ENCODE measurements at places on chromosomes 6 and 20.

DNA sequence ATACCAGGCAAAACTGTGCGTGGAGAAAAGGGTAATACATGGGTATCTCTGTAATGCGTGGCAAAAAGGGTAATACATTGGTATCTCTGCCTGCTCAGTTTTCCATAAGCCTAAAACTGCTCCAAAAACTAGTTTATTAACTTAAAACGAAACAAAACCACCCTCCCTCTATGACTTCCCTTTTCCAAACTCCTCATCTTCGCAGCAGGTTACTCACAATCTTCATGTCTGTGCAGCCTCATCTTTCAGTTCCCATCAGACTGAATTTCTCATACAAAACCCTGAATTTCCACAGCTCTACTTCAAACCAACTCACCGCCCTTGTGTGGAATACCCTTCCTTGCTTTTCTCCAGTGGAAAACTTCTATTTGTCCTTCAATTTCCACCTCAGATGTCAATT, 199.4 kb downstream of the PHACTR1 start:
- DNase-seq = no peak

DNA sequence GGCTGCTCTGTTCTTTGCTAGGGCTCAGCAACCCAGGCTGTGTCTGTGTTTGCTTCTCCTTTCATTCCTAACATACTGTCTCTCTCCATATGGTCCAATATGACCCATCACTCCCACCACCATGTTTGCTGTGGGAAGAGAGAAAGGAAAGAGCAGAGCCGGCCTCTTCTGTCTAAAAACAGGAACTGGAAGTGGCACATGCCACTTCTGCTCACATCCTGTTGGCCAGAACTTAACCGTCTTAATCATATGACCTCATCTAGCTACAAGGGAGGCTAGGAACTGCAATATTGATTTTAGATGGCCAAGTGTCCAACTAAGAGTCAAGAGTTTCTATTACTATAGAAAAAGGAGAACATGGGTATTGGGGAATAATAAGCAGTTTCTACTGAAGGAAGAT, 212.5 kb upstream of the CHD6 start:
- no peak for DNase-seq

GRCh38 chr20:23419995-23420901, 1.0 kb downstream of the NAPB start:
- DNase-seq = peak; percentile 81

- no peak for DNase-seq
Measured at GRCh38 chr20:53048387-53048786, 76.2 kb downstream of the TSHZ2 start.

- DNase-seq = no peak
Measured at GRCh38 chr6:7813704-7814103, 87.8 kb downstream of the BMP6 start.

DNA sequence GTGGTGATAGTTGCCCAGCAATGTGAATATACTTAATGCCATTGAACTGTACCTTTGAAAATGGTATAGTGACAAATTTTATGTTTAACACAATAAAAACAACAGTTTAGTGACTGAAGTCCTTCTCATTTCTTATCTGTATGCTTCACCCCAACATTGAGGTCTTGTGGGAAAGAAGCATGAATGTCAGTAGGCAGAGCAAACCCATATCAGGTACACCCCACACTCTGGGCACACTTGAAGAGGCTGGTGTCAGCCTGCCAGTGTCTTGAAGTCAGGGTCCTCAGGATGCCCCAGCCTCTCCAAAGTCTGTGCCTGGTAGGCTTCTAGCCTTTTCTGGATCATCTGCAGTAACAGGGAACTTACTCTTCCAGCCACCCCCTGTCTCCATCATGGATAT, 51.2 kb downstream of the CD164 start:
- DNase-seq = no peak

GRCh38 chr6:73624896-73625295, 28.9 kb downstream of the SLC17A5 start:
- no peak for DNase-seq

DNA sequence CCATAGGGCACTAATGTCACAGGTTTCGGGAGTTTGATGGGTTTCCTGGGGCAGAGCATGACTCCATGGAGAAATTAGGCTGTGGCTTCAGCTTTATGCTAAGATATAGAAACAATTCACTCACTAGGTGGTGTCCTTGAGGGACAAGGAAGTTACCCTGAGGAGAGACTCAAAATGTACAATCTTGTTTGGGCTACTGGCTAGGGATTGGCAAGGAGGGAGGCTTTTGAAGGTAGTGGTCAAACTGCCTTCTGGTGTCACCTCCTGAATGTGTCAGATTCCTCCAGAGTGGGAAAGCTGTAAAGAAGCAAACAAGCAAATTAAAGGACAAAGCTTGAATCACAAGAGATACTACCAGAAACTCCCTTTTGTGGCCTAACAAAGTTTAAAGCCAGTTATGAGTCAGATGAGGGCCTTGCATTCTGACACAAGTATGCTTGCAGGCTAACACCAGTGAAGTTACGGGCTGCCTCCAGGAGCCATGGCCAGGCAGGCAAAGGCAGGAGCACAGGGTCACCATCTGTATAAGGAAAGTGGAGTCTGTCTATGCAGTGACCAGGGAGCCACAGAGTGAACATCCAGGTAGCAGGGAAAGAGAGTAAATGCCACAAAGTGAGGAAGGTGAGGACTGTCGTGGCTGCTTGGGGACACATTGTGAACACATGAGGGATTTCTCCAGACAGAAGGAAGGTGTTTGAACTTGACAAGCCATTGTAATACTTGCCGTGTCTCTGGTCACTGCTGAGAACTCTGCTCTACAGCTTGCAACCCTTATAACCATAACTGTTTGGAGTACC, 107.7 kb upstream of the DTNBP1 start:
- no peak for DNase-seq

GRCh38 chr20:8844179-8844578, 224.7 kb upstream of the PLCB4 start:
- DNase-seq = no peak

DNA sequence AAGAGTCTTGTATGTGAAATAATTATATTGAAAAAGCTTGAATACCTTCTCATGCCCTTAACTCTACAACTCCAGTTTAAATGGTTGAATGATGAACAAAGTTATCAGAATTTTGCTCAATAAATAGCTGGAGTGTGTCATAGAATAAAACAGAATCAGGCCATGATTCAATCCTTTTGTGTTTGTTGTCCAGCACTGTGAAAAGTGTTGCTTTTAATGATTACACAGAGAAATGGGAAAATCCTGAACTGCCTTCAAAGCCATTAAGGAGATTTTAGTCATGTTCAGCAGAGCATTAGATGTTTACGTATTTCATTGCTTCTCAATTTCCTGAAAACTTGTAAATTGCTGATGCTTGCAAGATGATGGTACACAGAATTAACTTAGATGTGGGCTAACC, 262.9 kb upstream of the BTBD3 start:
- no peak for DNase-seq

DNA sequence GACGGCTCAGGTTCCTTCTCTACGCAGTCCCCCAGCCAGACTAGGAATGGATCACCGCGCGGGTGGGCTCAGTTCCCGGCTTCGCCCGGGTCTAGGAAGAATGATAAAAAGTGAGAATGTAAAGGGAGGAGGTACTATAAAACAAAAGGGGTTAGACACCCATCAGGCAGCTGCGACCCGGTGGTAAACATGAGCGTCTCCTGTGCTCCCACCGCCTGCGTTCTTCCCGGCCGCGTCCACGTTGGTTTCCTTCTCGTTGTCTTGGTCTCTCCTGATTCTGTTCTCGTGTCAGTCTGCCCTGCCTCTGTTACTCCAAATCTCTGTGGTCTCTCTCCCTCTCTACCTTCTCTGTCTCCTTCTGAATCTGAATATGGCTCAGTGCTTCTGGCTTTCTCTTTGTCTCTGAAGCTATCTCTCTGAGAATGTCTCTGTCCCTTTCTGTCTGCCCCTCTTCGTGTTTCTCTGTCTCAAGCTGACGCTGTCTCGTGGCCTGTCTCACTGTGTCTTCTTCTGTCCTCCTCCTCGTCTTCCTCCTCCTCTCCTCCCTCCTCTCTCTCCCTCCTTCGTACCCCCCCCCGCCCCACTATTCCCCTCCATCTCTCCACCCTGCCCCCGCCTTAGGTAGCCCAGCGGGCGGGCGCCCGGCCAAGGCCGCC, 41.6 kb upstream of the FOXP4 start:
- DNase-seq = no peak

DNA sequence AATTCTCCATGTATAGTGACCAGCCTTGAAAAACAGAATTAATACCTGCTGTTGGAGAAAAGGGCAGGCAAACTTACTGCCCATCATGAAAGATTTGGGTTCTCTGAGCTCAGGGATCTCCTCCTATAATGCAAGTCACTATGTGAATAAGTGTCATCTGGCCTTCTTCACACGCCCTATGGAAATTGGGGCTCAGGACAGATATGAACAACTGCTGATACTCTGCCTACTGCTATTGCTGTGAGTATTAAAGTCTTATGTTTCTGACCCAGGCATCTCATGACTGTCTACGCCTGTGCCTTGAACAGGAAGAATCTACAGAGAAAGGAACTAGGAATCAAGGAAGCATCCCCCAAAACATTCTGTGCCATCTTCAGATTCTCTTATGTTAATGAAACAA, 226.1 kb downstream of the SOD2 start:
- DNase-seq = no peak

DNA sequence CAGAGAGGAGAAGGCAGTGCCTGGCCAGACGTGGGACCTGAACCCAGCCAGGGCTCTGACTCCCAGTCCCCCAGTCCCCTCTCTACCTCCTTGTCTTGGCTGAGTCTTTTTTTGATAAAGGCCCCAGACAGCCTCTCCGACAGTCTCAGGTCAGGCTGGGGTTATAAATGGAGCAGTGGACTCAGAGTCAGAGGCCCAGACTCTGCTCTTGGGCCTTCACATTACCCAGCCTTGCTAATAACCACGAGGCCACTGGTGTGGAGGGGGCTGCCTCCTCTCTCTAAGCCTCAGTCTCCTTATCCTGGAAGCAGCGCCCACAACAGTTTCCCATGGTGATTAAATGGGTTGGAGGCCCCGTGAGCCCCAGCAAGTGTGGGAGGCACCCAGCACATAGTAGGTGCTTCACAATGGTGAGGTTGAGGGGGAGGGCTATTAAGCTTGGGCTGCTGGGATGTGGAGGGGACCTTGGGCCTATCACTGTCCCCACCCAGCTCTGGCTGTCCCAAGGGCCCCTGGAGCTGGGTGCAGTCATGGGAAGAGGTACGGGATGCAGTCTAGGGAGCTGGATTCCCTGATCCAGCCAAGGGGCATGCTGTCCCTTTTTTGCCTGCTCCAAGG, 35.7 kb downstream of the TGM2 start:
- no peak for DNase-seq

GRCh38 chr20:8671370-8671961, 397.4 kb upstream of the PLCB4 start:
- no peak for DNase-seq

GRCh38 chr20:8587810-8588209, 455.7 kb downstream of the PLCB1 start:
- DNase-seq = no peak

- DNase-seq = no peak
Measured at GRCh38 chr6:170222498-170223471, 68.1 kb downstream of the DLL1 start.

DNA sequence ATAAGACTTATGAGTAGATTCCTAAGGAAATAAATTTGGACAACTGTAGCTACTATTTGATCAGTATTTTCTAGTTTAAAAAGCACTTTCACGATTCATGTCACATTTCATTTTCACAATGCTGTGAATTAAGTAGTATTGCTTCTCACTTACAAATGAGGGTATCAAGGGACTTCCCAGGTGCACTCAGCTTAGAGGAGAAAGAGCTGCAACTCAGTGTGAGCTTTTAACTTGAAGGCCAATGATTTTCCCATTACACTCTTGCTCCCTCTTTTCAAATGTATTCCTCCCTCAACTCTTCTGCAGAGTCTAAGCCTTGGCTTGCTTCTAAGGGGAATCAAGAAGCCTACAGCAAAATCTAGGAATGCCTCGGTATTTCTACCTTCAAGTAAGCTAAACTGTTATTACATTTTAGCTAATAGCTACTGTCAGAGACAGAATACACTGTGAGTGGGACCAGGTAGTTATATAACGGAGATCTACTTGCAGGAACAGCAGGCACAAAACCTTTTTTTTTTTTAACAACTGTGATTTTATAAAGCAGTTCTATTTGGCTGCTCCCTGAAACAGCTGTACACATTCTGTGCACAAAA, 339.0 kb downstream of the SYNE1 start:
- no peak for DNase-seq

GRCh38 chr6:1865585-1865984, 255.9 kb downstream of the FOXC1 start:
- DNase-seq = no peak

DNA sequence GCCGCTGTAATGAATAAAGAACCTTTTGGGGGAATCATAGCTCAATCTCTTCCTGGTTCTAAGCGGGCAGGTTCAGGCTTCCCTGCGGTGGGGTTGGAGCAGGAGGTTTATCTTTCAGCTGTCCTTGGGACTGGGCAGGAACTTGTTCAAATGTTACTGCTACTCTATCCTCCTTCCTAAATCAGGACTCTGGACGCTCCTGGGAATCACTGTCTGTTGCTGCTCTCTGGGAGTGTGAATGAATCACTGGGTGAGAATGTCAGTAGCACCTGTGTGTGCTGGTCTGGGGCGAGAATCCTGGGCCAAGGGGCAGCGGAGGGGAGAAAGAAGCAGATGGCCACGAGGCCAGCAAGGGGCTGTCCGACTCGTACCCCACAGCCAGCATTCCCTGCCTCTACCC, 65.4 kb upstream of the ZNFX1 start:
- no peak for DNase-seq

GRCh38 chr6:163164175-163164900, 250.2 kb upstream of the QKI start:
- DNase-seq = no peak

DNA sequence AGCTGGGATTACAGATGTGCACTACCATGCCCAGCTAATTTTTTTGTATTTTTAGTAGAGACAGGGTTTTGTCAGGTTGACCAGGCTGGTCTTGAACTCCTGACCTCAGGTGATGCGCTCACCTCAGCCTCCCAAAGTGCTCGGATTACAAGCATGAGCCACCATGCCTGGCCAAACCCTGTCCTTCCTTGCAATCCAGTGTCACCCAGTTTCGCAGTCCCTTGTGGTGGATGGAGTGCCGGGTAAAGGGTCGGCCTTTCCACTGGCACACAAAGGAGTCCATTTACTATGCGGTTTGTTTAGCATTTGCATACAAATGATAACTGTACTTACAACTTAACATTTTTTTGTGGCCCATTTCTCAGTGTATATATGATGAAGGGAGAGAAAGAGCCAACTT, 99.3 kb upstream of the TIAM2 start:
- DNase-seq = no peak

DNA sequence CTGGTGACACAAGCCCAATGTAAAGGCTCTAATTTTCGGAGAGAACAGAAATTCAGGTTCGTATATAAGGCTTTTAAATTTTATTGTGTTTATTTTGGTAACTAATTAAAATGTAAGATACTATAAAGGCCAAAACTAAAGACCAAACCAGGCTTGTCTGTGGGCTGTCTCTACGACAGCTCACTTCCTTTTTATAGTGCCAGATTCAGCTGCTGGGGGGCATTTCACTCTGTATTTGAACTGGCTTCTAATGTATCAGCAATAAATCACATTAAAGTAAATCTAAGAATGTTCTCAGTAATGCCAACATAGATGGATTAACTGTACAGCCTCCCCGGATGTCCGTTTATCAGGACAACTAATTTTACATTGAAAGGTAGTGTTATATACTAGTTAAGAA, 31.1 kb upstream of the STXBP5 start:
- DNase-seq = no peak

GRCh38 chr20:54027704-54028103, 42.7 kb downstream of the BCAS1 start:
- no peak for DNase-seq

- no peak for DNase-seq
Measured at GRCh38 chr6:29603930-29604329, 19.0 kb downstream of the OR2H2 start.

GRCh38 chr20:32775336-32775991, 13.3 kb downstream of the DNMT3B start:
- DNase-seq = no peak

All from RPMI8226 (cell line).